ENCODE measurements at places on chromosomes 4 and X. TPM values are rescaled to one million over a fixed set of nuclear protein-coding genes. Genes with fewer than 3 reads are reported as not detected.

DNA sequence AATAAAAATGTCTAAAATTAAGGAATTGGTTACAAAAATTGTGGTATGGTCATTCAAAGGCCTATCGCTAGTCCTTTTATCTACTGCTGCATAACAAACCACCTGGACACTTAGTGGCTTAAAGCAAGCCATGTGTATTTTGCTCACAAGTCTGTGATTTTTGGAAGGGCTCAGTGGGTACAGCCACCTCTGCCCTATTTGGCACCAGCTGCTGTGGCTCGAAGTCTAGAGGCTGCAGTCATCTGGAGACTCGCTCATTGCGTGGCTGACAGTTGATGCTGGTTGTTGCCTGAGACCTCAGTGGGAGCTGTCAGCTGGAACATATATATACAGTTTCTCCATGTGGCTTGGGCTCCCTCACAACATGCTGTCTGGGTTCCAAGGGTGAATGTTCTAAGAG is 60.8 kb upstream of the MID1 start:
- DNase-seq: no peak

The IL15 gene
- 2.0 TPM for polyA plus RNA-seq

DNA sequence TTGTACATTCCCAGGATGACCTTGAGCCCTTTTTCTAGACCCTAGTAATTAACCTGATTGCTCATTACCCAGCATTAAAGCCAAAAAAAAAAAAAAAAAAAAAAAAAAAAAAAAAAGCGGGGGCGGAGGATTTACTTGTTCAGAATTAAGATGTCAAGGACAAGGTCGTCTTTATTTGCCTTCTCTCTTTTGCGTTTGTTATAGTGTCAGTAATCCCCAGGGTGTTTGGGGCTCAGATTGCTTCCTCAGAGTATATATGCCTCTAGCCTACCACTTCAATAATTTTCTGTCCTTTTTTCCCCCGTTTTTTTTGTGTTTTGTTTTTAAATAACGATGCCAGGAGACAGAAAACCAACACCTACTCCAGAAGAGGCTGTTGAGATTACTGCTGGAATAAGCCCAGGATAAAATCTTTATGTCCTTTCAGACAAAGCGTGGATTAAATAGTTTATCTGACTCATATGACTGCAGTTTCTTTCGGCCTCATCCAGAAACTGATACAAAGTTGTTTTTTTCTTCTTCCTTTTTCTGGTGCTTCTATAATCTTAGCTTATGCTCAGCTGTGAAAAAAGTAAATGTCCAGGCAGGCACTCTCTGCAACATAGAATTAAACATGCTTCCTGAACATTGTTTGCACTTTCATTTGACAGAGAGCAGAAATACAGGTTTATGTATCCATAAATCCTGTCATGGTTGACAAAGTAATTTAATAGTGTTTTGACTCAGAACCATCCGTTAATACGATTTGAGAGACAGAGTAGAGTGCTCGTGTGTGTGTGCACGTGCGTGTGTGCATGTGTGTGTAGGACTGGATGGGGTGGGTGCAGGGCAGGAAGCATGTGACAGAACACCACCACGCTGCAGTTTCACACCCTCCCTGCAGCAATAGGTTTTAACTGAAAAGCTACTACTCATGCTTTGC is 138.6 kb downstream of the AFF1 start:
- DNase-seq: no peak

DNA sequence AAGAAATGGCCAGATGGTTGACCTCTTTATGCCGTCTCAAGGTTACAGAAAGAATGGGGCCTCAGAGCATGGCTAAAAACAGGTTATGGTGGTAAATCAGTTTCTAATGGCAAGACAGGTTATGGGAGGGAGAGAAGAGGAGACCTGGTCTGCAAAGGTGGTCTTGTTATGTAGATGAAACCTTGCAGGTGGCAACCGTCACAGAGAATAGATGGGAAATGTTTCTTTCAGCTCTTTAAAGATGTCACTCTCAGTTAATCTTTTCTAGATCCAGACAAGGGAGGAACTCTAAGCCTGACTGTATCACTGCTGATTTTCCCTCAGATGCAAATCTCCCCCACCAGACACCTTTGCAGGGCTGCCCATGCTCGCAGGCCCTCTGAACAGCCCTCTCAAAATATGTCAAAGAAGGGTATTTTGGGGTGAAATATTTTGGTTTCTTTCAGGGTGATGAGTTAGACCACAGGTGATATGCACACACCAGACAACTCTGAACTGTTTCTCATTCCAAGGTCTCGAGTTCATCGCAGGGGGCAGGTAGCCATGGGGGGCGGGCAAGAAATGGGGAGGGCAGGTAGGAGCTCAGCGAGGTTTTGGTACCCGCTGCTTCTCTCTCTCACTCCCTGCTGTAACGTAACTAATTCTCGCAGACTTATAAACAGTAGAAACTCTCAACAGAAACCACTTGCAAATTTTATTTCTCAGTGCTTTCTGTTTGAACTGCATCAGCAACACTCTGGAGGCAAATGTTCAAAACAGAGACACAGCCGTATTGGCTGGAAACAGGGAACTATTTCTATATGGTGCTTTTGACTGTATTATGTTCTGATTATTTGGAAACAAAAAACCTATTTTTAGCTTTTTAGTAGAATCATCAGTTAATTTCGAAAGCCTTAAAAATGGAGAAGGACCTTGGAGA is 32.4 kb downstream of the CASP3 start:
- no peak for DNase-seq

DNA sequence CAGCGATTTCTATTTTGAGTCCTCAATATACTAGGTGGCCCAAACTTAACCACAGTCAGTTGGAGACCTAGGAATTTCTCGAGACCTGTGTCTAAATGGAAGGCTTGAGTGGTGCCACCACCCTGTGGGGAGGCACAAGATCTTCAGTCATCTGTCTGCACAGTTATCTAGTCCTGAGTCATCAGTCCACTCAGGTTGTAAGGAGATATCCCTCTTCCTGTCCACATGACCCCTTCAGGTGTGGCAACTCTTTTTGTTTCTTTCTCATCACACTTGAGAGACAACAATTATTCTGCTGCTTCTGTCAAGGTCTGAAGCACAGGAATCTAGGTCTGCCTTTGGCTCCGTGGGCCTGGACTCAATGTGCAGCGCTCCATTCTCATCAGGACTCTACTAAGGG is 64.4 kb upstream of the IBSP start:
- no peak for DNase-seq

The CT55 gene
- polyA plus RNA-seq: not detected

- DNase-seq: no peak
Measured at GRCh38 chrX:33190016-33190415, 21.3 kb downstream of the DMD start.

DNA sequence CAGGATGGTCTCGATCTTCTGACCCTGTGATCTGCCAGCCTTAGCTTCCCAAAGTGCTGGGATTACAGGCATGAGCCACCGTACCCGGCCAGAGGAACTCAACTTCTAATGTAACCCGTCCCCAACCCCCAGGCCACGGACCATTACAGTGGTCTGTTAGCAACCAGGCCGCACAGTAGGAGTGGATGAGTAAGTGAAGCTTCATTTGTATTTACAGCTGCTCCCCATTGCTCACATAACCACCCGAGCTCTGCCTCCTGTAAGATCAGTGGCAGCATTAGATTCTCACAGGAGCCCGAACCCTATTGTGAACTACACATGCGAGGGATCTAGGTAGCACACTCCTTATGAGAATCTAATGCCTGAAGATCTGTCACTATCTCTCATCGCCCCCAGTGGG is 119.6 kb downstream of the SHROOM3 start:
- no peak for DNase-seq

DNA sequence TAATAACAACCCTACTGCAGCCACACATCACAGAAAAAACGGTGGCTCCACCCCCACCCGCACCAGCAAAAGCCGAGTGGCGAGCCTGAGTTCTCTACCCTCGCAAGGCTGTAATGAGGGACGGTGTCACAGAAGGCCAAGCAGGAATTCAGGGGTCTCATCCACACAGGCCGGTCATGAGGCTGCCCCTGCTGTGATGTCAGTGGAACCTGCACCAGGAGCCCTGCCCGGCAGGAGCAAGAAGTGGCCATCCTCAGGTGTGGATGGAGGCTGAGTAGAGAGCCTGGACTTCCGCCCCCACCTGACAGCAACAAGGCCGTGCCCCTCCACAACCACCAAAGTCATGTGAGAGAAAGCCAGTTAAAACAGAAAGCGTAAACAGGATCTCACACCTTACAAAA is 20.6 kb downstream of the LYAR start:
- no peak for DNase-seq

DNA sequence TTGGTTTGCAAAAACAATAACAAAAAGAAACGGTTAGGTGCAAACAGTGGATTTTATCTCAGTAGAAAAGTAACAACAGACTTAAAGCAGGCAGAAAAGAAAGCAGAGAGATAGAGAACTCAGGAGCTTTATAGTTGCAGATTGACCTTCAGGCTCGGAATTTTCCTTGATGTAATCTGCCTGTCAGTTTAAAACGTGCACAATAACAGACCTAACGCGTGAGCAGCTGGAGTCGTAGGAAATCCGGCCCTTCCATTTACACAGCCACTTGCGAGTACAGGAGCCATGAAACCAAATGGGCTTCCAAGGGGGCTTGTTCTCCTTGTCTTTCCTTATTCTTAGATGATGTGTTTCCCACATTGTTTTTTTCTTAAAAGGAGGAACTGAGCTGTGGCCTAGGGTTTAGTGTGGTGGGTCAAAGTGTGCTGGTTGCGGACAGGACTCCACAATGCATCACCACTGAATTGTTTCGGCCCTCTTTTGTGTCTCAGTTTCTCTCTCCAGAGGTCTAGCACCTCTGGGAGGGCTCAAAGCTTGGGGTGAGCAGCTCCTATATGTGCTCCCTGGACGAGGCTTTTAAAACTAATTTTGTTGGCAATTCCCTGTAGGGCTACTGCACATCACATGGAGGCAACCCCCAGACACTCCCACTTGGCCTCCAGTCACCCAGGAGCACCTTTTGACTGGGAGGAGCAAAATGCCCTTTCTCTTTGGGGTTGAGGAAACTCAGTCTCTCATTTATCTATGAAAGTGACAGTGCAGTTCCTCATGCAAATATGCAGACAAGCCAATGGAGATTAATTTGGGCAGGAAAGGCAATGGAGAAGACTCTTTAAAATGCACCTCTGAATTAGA is 13.9 kb upstream of the MPP1 start:
- DNase-seq: no peak

The PNMA5 gene
- not detected for polyA plus RNA-seq

The SULT1E1 gene
- 1.8 TPM for polyA plus RNA-seq

DNA sequence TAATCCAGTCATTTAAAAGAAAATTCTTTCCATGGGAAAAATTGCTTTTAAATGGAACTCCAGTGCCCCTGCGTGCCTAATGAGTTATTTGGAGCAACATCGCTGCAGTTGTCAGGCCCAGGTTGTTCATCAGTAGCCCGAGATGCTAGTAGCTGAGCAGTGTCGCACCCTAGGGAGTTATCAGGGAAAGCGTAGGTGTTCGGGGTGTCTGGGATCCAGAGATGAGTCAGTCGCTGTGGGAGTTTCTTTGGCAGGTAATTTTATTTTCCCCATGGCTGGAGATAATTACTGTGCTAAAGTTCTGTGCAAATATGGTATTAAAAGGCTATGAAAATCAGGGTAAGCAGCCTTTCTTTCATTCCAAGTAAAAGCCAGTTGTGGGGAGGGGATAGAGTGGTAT is 49.4 kb downstream of the ANXA3 start:
- no peak for DNase-seq

GRCh38 chr4:147717878-147718277 is 14.0 kb upstream of the ARHGAP10 start:
- no peak for DNase-seq

GRCh38 chr4:42308247-42308646 is 89.0 kb upstream of the SHISA3 start:
- DNase-seq: no peak

The MFAP3L gene
- polyA plus RNA-seq: 18.3 TPM

GRCh38 chr4:138902705-138903104 is 112.9 kb upstream of the NOCT start:
- DNase-seq: no peak

GRCh38 chr4:11446155-11446811 is 17.6 kb upstream of the HS3ST1 start:
- no peak for DNase-seq

The CABS1 gene
- not detected for polyA plus RNA-seq

- no peak for DNase-seq
Measured at GRCh38 chr4:163568843-163569242, 74.4 kb downstream of the TMA16 start.

The IBSP gene
- polyA plus RNA-seq: not detected

DNA sequence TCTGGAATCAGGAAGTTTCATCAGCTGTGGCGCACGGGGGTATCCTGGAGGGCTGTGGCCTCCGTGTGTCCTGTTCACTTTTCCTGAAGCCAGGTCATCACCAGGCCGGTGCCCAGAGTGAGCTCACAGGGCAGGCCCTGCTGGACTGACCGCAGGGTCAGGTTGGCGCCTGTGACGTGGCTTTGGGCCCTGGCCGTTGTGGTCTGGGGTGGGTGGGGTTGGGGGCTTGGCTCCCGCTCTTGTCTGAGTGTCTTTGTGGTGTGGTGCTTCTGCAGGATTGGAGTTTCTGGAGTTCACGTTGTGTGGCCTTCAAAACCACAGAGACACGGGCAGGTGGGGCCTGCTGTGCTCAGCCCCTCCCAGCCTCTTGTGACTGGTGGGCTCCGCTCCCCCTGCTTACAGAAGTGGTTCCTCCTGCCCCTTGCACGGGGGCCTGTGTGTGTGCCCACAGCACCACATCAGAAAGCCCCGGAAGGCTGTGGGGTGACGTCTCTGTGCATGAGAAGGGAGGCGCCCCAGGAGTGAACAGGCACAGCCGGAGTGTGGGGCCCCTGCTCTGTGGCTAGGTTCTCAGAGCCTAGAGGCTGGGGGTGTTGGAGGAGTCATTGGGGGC is 9.5 kb downstream of the RGS12 start:
- no peak for DNase-seq

DNA sequence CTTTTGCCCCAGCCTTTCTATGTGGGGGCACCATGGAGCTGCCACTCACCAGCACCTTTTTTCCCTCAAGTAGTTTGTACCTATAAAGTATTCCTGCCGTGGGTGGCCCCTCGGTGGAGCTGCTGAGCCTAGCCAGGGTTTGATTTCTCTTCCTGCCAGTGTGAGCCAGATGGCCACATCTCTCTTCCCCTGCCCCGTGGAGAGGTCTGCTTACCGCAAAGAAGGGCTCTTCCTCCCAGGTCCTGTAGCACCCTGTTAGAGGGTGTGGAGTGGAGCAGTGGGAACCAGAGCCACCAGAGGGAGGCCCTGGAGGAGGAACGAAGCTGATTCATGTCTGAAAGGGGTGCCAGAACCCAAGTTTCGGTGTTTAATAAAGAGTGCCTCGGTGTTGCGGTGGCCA is 95.4 kb downstream of the PTTG2 start:
- no peak for DNase-seq

The GAGE12H gene
- not detected for polyA plus RNA-seq

DNA sequence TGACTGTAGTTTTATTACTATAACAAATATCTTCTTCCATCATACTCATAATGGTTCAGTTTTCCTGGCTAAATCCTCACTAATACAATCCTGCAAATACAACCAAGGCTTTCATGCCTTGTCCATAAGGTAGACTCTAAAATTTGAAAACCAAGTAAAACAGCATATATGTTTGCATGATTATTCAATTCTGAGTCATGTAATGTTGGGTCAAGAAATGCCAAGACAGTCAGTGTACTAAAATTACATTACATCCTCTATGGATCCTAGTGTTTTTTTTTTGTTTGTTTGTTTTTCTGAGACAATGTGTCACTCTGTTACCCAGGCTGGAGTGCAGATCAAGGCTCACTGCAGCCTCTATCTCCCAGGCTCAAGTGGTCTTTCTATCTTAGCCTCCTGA is 38.6 kb upstream of the TEX13D start:
- DNase-seq: no peak

The NSUN7 gene
- polyA plus RNA-seq: 0.21 TPM

GRCh38 chrX:142036116-142036515 is 132.4 kb downstream of the MAGEC1 start:
- DNase-seq: no peak

The ZNF630 gene
- 0.65 TPM for polyA plus RNA-seq

- DNase-seq: no peak
Measured at GRCh38 chr4:83075311-83076095, 39.0 kb downstream of the PLAC8 start.

The DGKK gene
- polyA plus RNA-seq: not detected

Data from liver (tissue), 10 donors.